ENCODE measurements at places on chromosomes 6 and 20.

GRCh38 chr20:43936805-43937204 lies 22.2 kb downstream of the TOX2 start:
- DNase-seq, result no peak

GRCh38 chr20:18721551-18722115 lies 92.0 kb upstream of the SCP2D1 start:
- no peak for DNase-seq

- DNase-seq, result no peak
Observed at GRCh38 chr20:31860390-31861134, 9.8 kb downstream of the DUSP15 start.

DNA sequence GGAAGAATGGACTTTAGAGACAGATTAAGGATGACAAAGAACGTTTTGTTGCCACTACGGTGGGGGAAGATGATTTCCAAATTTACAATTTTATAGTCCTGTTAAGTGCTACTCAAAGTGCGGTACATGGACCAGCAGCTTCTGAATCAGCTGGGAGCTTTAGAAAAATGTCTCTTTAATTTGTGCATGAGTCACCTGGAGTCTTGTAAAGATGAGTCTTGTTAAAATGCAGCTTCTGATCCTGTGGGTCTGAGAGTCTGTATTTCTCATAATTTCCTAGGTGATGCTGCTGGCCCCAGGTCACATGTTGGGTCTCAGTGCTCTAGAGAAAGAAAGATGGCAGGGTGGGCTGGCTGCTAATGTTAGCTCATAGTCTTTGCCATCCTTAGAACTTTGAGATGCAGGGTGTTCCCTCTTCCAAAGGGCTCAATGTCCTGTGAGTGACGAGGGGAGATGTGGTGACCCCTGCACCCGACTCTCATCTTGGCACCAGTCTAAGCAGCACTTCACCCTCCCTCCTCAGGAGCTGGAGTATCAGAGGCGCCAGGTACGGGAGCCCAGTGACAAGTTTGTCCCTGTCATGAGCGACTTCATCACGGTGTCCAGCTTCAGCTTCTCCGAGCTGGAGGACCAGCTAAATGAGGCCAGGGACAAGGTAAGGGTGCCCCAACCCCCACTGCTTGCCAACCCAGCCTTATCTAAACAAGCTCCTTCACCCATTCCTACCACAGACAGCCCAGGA lies 34.5 kb downstream of the MOCS1 start:
- no peak for DNase-seq

- DNase-seq, result no peak
Observed at GRCh38 chr6:20061952-20062351, 150.3 kb downstream of the MBOAT1 start.

All from adipocyte (in vitro differentiated cells).